H7 (cell line): ENCODE measurements at places on chromosomes 2 and 18.

DNA sequence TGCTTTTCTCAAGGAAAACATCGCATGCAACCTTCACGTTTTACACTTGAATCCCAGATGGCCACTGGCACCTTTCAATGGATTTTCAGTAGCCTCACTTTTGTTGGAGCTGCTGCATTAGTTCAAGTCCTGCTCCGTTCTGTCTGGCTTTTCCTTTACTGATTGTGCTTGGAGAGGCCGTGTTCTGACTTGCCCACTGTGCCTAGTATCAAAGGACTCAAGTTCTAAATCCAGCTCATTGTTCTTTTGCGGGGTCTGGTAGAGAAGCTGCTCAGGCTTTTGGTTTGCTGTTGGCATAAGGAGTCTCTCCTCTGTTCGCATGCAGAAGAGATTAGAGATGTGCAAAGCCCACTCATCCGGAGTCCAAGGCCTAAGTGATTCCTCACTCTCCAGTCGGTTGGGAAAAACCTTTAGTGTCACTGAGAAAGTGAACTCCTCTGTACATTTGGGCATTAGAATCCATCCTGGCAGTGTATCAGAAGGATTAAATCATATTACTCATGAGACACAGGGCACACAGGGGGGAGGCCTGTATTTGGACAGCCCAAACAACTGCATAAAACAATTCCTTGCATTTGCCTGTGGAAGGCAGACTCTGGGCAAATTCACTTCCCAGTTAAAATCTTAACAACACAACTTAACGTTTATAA is 69.7 kb downstream of the NCK2 start:
- DNase-seq = no peak

DNA sequence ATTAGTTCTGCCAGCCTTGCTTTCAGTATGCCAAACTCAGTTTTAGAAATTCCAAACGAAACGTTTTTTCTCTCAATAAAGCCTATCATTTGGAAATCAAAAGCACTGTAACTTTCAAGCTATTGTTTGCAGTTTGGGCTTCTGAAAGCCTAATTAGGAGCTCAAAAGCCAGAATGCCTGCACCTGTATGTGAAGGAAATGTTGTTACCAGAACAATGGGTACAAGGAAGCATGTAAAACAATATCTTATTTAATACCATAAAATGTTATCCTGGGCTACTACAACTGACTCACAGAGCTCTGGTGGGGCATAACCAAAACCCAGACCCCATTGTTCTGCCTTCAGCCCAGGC is 12.6 kb upstream of the GULP1 start:
- DNase-seq = no peak

DNA sequence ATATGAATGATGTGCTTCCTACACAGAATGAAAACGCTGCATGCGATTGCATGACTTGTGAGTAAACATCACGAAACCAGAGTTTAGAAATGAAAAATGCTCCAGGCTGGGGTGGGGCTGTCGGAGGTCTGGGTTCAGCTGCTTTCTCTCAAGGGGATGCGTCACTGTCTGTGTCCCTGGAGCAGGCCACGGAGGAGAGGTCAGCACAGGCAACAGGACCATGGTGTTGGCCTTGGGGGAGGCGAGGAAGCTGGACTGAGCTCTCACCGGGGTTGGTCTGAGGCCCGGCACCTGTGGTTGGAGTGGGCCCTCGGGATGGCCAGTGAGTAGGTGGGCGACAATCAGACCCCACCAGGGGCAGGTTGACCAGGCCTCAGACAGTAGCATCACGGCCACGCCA is 89.0 kb upstream of the TMEM18 start:
- no peak for DNase-seq

GRCh38 chr2:119260646-119261492 is 37.2 kb downstream of the STEAP3 start:
- no peak for DNase-seq

DNA sequence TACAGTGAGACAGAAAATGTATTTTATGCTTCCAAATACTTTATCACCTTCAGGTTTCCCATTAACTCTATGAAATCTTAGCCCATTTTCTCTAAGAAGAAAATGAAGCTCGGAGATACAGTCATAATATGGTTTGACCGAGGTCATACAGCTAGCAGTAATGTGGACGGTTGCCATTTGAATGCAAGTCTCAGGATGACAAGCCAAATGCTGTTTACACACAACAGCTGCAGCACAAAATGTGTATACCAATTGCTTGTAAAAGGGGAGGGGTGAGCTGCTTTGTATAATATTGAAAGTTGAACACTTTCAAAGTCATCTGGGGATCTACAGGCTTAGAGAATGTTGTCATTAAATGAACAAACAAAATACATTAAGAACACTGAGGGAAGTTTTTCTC is 93.8 kb upstream of the FSIP2 start:
- DNase-seq = no peak
